Pulmonary artery endothelial cell (primary cell): ENCODE measurements at places on chromosomes 1 and 21. TPM values are rescaled to one million over a fixed set of nuclear protein-coding genes. Genes with fewer than 3 reads are reported as not detected.

The PM20D1 gene
- 0.04 TPM in 1 of 2 replicates, not detected in the other for total RNA-seq

The PCSK9 gene
- total RNA-seq, result 0.07 TPM in 2 replicates

The NRAS gene
- 73.7 and 104 TPM in 2 replicates for total RNA-seq

The HFM1 gene
- total RNA-seq, result 0.07 TPM in 2 replicates

The C1QC gene
- total RNA-seq, result not detected in 2 replicates

The SFT2D2 gene
- total RNA-seq, result 32.5 and 44.8 TPM in 2 replicates

The PLPPR5 gene
- not detected in 2 replicates for total RNA-seq

- DNase-seq, result no peak
Measured at GRCh38 chr1:230306169-230306568, 120.0 kb downstream of the PGBD5 start.

GRCh38 chr1:40162753-40163441 lies 1.7 kb downstream of the RLF start:
- no peak for DNase-seq

- DNase-seq, result no peak
Measured at GRCh38 chr1:9705337-9706093, 54.0 kb downstream of the PIK3CD start.

DNA sequence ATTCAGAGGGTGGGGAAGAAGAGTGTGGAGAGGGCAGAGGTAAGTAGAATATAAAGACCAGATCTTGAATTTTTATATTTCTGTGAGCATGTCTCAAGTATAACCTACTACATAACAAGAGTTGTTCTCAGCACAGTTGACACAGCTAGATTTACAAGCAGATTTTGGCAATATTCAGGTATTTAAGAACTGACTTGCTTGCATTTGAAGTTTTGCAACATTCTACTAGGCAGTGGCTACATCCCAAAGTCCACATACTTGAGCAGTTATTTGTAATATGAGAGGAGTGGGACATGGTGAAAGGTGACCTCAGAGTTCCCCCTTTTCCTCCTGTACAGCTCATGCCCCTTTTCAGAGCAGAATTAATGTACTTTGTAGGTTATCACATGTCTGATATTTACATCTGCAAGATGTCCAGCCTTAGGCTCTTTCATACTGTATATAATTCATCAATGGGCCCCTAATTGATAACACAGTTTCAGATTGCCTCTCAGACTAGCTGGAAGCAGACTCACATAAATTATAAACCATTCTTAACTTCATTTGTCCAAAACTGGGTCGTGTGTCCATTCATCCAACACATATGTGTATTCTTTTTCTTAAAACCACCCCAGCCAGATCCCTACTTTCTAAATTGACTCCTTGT lies 136.7 kb upstream of the RAVER2 start:
- no peak for DNase-seq

- DNase-seq, result no peak
Measured at GRCh38 chr1:76542359-76542758, 324.9 kb upstream of the ST6GALNAC5 start.
